ENCODE measurements at places on chromosomes 16 and 17. TPM values are rescaled to one million over a fixed set of nuclear protein-coding genes. Genes with fewer than 3 reads are reported as not detected.

HOXB6 gene
- total RNA-seq = 0.30 TPM

KRTAP9-2 gene
- total RNA-seq = not detected

TBX21 gene
- total RNA-seq = 9.4 TPM

SMIM36 gene
- total RNA-seq = not detected

NPIPB8 gene
- total RNA-seq = 1.6 TPM

NOTUM gene
- total RNA-seq = 0.11 TPM
